ENCODE measurements at places on chromosomes 7 and 10. TPM values are rescaled to one million over a fixed set of nuclear protein-coding genes. Genes with fewer than 3 reads are reported as not detected.

DNA sequence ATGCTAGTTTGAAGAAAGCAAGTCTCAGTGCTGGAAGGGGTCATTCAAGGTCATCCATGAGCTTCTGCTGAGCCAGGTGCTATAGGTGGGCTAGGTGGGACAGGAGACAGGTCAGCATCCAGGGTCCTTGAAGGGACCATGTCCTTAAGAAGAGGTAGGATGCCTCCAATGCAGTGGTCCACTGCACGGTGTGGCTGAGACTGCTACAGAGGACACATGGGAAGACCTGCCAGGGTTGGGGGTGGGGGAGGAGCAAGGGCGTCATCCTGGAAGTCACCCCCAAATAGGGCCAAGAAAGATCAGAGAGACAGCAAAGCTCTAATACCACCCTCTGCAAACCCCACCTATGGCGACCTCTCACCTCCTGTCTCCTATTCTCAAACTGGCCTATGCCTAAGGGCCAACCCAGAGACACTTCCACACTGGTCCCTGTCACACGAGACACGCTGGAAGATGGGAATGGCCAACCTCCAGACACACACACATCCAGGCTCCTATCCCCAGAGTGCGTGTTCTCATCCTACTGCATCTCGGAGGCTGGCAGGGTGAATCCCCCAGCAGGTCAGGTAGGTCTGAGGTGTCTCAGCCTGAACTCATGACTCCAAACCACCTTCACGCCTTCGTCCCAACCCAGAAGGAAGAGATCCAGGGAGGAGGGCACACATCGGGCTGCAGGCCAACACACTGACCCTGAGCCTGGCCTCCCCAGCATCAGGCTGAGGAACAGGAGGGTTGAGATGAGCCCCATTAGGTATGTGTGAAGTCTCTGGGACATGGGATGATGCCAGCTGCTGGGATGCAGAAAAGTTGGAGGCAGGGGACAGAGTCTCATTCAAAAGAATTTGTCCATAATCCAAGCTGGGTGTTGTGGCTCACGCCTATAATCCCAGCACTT is 5.6 kb upstream of the PPP1R35 start:
- H3K4me3 ChIP-seq: no peak overlapping the region
- no peak overlapping the region for H3K27ac ChIP-seq
- DNase-seq: no peak
- no peaks in the 10 kb centered on the region for H3K36me3 ChIP-seq
- H3K4me1 ChIP-seq: peaks cover 9% of the 10 kb centered on the region

DNA sequence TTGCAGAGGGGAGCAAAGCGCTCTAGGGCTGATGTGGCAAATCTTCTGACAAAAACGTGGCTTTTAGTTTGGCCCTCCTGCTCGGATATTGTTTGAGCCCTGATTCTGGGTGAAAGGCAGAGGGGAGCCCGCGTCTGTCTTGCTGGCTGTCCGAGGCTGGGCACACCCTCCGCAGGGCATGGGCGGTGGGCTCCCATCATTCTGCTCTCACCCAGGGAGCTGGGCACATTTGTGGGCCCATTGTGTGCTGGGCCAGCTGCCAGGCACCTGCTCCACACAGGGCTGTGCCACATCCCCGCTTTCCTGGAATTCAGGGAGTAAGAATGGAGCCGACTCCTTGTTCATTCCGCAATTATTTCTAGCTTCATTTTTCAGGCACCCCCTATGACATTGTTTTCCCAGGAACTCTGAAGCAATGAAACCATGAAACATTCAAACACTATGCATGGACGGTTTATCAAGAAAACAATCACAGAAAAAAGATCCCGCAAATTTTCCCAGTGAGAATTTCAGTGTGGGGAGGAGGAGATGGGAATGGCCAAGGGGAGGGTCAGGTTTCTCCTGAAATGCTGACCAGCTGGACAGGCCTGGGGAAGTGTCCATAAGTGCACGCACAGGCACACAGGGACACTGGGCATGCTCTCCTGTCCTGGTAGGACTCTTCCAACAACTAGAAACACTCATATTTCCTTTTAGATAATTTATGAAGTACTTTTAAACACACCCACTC is 341.1 kb downstream of the CXCL12 start:
- H3K27me3 ChIP-seq: no peaks in the 10 kb centered on the region
- DNase-seq: no peak
- H3K4me1 ChIP-seq: peaks cover 47% of the 10 kb centered on the region

DNA sequence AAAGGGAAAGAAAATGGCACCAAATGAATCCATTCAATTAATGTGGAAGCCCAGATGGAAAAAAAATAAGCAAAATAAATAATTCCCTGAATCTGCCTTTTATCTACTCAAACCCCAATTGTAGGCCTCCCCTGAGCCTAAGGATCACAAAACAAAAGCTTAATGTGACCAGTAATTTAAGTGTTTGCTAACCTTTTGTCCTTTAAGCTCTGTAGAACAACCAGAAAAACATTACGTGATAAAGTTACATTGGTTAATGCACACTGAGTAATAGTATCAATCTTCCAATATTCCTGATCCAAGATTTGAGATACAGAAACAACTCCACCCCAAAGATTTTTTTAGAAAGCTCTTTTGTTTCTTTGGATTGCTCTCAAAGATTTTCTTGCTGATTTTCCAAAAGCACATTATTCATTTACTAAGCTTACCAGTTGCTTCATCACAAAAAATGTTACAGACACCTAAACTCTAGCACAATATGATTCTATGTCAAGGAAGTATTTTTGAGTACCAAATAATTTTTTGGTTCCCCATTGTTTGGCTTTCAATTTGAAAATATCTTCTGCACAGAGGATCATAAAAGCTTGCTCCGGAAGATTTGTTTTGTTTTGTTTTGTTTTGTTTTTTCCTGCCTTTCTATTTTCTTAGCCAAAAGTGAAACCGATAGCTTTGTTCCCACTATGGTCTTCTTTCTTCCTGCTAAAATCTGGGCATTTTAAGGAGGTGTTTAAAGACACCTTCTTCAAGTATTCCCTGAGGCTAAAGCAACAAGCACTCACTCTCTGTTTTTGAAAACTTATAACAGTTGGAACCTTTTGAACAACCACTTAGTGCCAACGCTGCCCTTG is 54.2 kb downstream of the TRIL start:
- peak overlapping the region; percentile 50 for H3K4me3 ChIP-seq
- no peak for DNase-seq
- peak overlapping the region; percentile 20 for H3K27ac ChIP-seq
- H3K27me3 ChIP-seq: peaks cover 2% of the 10 kb centered on the region
- no peaks in the 10 kb centered on the region for H3K36me3 ChIP-seq

DNA sequence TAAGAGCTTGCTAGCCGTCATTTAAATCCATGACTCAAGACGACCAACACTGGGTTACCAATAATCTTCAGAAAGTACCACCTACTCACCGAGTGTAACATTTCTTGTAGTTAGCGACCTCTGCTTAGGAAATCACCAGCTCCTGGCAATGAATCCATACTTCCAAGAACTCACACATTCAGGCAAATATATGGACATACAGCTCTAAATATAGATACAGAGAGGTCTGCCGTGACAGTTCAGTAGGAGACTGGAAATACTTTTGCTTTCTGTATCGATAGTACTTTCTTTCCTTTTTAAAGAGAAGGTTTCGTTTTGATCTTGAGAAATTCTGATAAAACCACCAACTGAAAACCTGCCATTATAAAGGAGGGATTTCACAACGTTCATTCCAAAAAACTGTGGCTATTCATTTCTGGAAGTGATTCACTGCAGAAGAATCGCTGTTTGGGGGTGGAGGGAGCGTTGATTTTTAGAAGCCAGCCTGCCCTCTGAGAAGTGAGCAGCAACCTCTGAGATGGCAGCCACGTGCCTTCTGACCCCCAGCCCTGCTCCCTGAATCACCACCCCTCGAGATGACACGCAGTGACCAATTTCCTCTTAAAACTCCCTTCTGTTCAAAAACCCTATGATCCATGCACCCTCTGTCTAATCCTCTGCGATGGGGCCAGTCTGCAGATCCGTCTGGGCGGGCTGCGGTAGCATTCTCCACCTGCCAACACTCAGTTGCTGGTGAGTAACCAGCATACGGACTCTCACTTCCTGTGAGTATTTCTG is 179.0 kb upstream of the KLF14 start:
- peak; percentile 86 for DNase-seq
- peaks cover 86% of the 10 kb centered on the region for H3K4me1 ChIP-seq
- no peaks in the 10 kb centered on the region for H3K36me3 ChIP-seq
- no peaks in the 10 kb centered on the region for H3K27me3 ChIP-seq
- peak overlapping the region; percentile 97 for H3K27ac ChIP-seq

- H3K27ac ChIP-seq: no peak overlapping the region
- H3K27me3 ChIP-seq: no peaks in the 10 kb centered on the region
- peaks cover 12% of the 10 kb centered on the region for H3K4me1 ChIP-seq
- H3K36me3 ChIP-seq: peaks cover 7% of the 10 kb centered on the region
These were observed 4.4 kb downstream of the MSRB2 start for GRCh38 chr10:23099816-23100215.

GRCh38 chr10:78071140-78071856 is 37.6 kb downstream of the RPS24 start:
- H3K36me3 ChIP-seq: no peaks in the 10 kb centered on the region
- H3K4me3 ChIP-seq: no peak overlapping the region
- H3K27ac ChIP-seq: no peak overlapping the region
- H3K4me1 ChIP-seq: peaks cover 5% of the 10 kb centered on the region

GRCh38 chr7:147912291-147912690 is 678.3 kb upstream of the C7orf33 start:
- no peaks in the 10 kb centered on the region for H3K4me1 ChIP-seq
- DNase-seq: no peak
- H3K27ac ChIP-seq: no peak overlapping the region
- no peaks in the 10 kb centered on the region for H3K27me3 ChIP-seq

- peaks cover 2% of the 10 kb centered on the region for H3K4me1 ChIP-seq
- H3K27ac ChIP-seq: no peak overlapping the region
- H3K36me3 ChIP-seq: no peaks in the 10 kb centered on the region
These were observed 58.7 kb upstream of the PFKP start for GRCh38 chr10:3008518-3009195.

GRCh38 chr10:79152423-79152817 is 83.7 kb downstream of the ZMIZ1 start:
- peaks cover 82% of the 10 kb centered on the region for H3K4me1 ChIP-seq
- H3K36me3 ChIP-seq: peaks cover 8% of the 10 kb centered on the region
- no peak overlapping the region for H3K4me3 ChIP-seq
- H3K27ac ChIP-seq: peak overlapping the region; percentile 96
- DNase-seq: no peak
- no peaks in the 10 kb centered on the region for H3K27me3 ChIP-seq

GRCh38 chr10:118504467-118505205 is 90.8 kb downstream of the PRLHR start:
- no peaks in the 10 kb centered on the region for H3K4me1 ChIP-seq
- no peak for DNase-seq
- H3K27me3 ChIP-seq: no peaks in the 10 kb centered on the region
- H3K36me3 ChIP-seq: no peaks in the 10 kb centered on the region

- no peak for DNase-seq
- H3K4me1 ChIP-seq: peaks cover 15% of the 10 kb centered on the region
- H3K4me3 ChIP-seq: no peak overlapping the region
These were observed 37.9 kb downstream of the JAZF1 start for GRCh38 chr7:28142650-28143049.

GRCh38 chr7:155885167-155886155 is 73.2 kb upstream of the SHH start:
- H3K27me3 ChIP-seq: no peaks in the 10 kb centered on the region
- H3K4me1 ChIP-seq: peaks cover 7% of the 10 kb centered on the region
- DNase-seq: no peak
- H3K4me3 ChIP-seq: no peak overlapping the region
- H3K36me3 ChIP-seq: no peaks in the 10 kb centered on the region

- H3K4me3 ChIP-seq: no peak overlapping the region
- peaks cover 7% of the 10 kb centered on the region for H3K4me1 ChIP-seq
- H3K36me3 ChIP-seq: peaks cover 35% of the 10 kb centered on the region
- no peaks in the 10 kb centered on the region for H3K27me3 ChIP-seq
These were observed 164.0 kb upstream of the NPS start for GRCh38 chr10:127385066-127385465.

DNA sequence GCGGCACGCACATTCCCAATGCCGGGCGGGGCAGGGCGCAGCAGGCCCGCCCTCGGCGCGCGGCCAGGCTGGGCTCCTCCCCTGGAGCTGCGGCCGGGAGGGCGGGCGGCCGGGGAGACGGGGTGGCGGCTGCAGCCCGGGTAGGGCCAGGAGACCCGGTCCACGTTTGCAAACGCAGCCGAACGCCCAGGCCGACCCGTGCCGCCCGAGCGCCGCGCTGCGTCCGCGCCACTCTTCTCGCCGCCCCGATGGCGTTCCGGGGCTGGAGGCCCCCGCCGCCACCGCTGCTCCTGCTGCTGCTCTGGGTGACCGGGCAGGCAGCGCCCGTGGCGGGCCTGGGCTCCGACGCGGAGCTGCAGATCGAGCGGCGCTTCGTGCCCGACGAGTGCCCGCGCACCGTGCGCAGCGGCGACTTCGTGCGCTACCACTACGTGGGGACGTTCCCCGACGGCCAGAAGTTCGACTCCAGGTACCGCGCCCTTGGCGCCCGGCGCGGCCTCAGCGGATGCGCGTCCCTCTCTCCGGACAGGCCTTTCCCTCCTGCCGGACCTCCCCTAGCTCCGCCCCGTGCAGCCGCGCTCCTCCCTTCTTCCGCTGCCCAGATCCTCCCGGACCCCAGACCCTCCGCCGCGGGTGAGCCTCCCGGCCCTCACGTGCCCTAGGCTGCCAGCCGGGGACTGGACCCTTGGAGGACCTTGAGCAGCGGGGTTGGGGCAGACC is at the start of gene FKBP9:
FKBP9 (plus strand) TSS at position 115 of the 720 bp plus-strand sequence; CDS start at position 249, 134 bp downstream.
- H3K4me3 ChIP-seq: peak within 1 kb of the TSS; percentile 84
- H3K27ac ChIP-seq: peak within 1 kb of the TSS; percentile 93
- H3K27me3 ChIP-seq: no peaks in the 10 kb centered on the region
- H3K4me1 ChIP-seq: peaks cover 21% of the 10 kb centered on the region
- DNase-seq: peak; percentile 92

DNA sequence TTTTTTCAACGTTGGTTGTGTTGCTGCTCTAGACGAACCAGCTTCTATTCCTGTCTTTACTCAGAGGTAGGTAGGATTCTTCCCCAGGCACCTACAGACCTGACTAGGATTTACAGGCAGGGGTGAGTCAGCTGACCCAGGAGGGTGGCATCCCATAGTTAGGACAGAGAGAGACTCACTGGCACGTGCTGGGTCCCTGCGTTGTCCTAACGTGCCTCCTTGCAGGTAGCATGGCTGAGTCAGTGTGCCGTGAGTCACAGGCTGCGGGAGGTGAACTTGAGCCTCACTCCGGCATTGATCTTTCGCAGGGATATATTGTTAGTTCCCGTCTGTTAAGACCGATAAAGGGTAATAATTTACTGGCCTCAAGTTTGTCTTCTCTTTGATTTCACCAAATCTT is 96.5 kb downstream of the PFKFB3 start:
- DNase-seq: no peak
- H3K27me3 ChIP-seq: no peaks in the 10 kb centered on the region
- H3K36me3 ChIP-seq: no peaks in the 10 kb centered on the region
- H3K4me1 ChIP-seq: peaks cover 43% of the 10 kb centered on the region
- H3K27ac ChIP-seq: no peak overlapping the region

- no peaks in the 10 kb centered on the region for H3K27me3 ChIP-seq
- DNase-seq: no peak
- no peak overlapping the region for H3K27ac ChIP-seq
- H3K4me3 ChIP-seq: no peak overlapping the region
- peaks cover 38% of the 10 kb centered on the region for H3K4me1 ChIP-seq
These were observed 175.8 kb downstream of the KCNMA1 start for GRCh38 chr10:77461636-77462296.

The ANKRD61 gene
- not detected for total RNA-seq

The NKX2-3 gene
- total RNA-seq: not detected

The PMPCB gene
- total RNA-seq: 52.7 TPM

Data from osteocyte (in vitro differentiated cells).